ENCODE measurements at places on chromosomes 1 and 21. TPM values are rescaled to one million over a fixed set of nuclear protein-coding genes. Genes with fewer than 3 reads are reported as not detected.

DNA sequence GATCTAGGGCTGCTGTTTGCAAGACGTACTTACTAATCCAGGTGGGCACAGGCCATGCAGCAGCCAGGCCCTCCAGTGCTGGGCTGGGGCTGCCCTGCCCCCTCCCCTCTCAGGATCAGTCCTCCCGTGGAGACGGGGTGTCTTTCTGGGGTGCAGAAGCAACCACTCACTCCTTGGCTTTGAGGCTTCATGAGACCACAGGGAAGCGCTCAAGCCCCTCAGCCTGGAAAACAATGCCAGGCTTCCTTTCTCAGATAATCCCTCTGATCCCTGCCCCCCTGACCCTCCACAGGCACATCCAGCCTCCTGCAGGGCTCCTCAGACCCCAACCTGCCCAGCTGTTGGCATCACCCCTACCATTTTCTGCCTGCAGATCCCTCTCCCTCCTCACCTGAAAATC, 13.9 kb upstream of the C2CD2 start:
- no peaks in the 10 kb centered on the region for H3K4me1 ChIP-seq
- no peak overlapping the region for H3K27ac ChIP-seq
- H3K27me3 ChIP-seq, result no peaks in the 10 kb centered on the region
- H3K36me3 ChIP-seq, result no peaks in the 10 kb centered on the region

GRCh38 chr1:179825206-179825605, 52.4 kb downstream of the TOR1AIP2 start:
- DNase-seq, result no peak
- H3K4me3 ChIP-seq, result no peak overlapping the region
- no peaks in the 10 kb centered on the region for H3K27me3 ChIP-seq
- H3K4me1 ChIP-seq, result no peaks in the 10 kb centered on the region
- H3K27ac ChIP-seq, result no peak overlapping the region

DNA sequence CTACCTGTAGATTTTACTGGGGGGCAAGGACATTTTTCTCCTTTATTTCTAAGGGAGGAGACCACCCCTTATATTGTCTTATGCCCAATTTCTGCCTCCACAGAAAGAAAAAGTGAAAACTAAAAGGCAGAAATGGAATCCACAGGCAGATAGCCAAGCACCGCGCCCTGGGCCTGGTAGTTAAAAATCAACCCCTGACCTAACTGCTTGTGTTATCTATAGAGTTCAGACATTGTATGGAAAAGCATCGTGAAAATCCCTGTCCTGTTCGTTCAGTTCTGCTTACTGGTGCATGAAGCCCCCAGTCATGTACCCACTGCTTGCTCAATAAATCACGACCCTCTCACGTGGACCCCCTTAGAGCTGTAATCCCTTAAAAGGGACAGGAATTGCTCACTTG, 33.7 kb upstream of the IL6R start:
- no peaks in the 10 kb centered on the region for H3K27me3 ChIP-seq
- H3K4me3 ChIP-seq, result no peak overlapping the region
- H3K36me3 ChIP-seq, result no peaks in the 10 kb centered on the region
- DNase-seq, result no peak
- H3K27ac ChIP-seq, result no peak overlapping the region

RNPEP gene
- 14.2 TPM for total RNA-seq
